GM13976 (cell line): ENCODE measurements at places on chromosomes 4 and X.
A peak's percentile ranks its signal among the peaks of the same experiment; 100 is the strongest.

DNA sequence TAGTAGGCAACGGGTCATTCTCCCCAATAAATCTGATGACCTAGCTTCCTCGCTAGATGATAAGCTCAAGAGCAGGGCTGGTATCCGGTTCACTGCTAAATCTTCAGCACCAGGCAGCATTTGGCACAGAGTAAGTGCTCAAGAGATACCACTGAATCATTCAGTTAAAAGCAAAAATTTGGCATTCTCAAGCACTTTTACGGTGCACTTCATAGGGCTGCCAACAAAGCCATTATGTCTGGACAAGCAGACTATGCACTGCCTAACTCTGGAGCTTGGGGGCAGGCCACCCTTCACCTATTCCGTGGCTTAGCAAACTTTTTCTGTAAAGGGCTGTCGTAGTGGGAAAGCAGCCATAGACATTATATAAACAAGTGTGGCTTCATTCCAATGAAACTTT, 23.8 kb upstream of the CXorf38 start:
- DNase-seq, result no peak

- DNase-seq, result no peak
Measured at GRCh38 chrX:9790866-9791265, 4.6 kb downstream of the SHROOM2 start.

- no peak for DNase-seq
Measured at GRCh38 chr4:98687876-98688275, 29.5 kb upstream of the TSPAN5 start.

DNA sequence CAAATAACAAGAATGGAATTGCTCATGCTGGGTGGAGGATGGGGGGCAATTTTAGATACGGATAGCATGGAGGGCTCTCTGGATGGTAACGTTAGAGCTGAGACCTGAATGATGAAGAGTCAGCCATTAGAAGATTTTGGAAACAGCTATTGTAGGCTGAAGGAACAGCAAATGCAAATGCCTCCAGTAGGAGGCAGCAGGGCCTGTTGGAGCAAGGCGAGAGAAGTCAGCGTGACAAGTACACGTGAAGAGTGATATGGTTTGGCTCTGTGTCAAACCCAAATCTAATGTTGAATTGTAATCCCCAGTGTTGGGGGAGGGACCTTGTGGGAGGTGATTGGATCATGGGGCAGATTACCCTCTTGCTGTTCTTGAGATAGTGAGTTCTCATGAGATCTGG, 59.3 kb upstream of the SOD3 start:
- DNase-seq, result no peak

- DNase-seq, result no peak
Measured at GRCh38 chrX:148426467-148426866, 74.0 kb upstream of the AFF2 start.

DNA sequence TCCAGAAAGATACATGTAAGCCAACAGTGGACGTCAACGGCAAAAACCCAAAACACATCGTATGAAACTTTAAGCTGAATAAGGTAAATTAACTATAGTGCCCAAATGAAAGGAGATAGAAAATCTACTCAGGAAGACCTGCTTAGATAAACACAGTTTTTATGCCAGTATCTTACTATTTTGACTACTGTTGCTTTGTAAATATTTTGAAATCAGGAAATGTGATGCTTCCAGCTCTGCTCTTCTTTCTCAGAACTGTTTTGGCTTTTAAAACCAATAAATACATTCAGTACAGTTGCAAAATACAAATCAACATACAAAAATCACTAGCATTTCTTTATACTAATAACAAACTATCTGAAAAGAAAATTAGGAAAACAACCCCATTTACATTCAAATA, 83.8 kb downstream of the SMARCA5 start:
- no peak for DNase-seq

DNA sequence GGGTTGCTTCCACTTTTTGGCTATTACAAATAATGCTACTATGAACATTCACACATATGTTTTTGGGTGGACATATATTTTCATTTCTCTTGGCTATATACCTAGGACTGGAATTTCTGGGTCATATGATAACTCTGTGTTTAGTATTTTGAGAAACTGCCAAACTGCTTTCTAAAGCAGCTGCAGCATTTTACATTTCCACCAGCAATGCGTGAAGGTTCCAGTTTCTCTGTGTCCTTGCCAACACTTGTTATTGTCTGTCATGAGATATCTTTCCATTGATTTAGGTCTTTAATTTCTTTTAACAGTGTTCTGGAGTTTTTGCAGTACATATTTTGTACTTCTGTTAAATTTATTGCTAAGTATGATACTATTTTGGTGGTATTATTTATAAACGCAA, 48.3 kb downstream of the CLCN5 start:
- DNase-seq, result no peak

- peak; percentile 21 for DNase-seq
Measured at GRCh38 chr4:128916832-128917231, 107.3 kb downstream of the JADE1 start.

DNA sequence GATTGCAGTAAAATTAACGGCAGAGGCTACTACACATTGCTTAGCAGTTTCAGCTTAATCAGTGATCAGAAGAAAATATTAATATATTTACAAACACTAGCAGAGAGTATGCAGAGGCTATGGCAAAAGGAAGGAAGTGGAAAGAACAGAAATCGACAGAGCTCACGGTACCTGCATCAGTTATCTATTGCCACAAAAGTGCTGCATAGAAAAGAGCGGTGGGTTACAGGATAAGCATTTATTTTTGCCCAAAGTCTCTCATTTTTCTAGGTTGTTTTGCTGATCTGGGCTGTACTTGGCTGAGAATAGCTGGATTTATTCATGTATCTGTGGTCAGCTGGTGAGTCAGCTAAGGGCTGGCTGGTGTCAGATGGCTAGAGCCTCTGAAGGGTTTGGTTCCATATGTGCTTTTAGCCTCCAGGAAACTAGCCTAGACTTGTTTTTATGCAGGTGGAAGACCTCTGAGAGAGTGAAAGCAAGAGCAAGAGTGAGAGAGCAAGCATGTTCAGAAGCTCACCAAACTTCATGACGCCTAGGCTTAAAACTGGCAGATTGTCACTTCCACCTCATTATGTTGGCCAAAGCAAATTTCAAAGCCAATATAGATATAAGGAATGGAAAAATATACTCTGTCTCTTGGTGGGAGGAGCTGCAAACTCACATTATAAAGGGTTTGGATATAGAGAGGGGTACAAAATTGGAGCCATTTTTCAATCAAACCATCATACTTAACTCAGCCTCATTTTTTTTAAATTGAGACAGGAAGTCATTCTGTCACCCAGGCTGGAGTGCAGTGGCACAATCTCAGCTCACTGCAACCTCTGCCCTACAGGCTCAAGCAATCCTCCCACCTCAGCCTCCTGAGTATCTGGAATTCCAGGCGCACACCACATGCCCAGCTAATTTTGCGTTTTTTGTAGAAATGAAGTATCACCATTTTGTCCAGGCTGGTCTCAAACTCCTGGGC, 153.2 kb upstream of the RPL34 start:
- DNase-seq, result peak; percentile 17

GRCh38 chr4:179927473-179927872, 2315.7 kb upstream of the TENM3 start:
- peak; percentile 6 for DNase-seq
